ENCODE measurements at places on chromosomes 4 and X.

GRCh38 chr4:7513671-7514070 is 78.9 kb upstream of the PSAPL1 start:
- DNase-seq: no peak

DNA sequence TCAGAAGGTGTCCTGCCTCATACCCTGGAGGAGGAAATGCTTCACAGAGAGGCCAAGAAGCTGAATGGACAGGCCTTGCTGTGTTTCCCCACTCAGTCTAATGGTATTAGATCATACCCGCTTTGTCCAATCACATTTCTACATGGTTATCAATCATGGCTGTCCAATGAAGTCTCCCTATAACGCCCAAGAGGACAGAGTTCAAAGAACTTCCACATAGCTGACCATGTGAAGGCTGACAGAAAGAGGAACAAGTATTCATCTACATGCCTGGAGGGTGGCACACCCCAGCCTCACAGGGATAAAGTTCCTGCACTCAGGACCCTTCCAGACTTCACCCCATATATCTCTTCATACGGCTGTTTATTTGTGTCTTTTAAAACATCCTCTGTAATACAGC is 123.4 kb downstream of the MANBA start:
- DNase-seq: no peak

DNA sequence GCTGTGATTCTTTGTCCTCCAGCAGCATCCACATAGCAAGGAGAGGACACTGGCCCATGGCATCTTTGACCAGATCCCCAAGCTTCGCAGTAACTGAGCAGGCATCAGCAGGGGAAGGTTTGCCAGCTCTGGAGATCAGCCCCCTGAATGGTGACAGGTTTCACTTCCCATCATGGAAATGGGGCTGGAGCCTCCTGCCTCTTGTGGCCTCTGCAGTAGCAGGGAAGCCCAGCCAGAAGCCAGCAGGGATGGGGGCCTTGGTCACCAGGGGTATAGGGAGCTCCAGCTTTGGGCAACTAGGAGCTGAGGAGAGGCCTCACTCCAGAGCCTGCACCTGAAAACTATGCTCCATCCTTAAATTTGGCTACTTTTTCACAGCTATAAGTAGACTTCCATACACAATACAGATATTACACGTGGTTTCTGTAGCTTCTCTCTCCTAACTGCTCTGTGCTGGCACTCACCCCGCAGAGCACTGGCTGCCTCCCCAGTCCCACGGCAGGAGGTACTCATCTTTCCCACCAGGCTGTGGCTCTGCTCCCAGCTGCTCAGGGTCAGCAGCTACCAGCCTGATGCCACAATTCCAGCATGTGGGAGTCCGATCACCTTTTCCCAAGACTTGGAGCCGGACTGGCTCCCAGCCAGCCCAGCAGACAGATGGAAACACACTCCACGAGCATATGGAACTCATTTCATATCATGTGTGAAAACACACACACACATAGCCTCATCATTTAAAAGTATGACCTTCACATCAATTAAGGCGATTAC is 2.8 kb downstream of the TMEM271 start:
- no peak for DNase-seq

DNA sequence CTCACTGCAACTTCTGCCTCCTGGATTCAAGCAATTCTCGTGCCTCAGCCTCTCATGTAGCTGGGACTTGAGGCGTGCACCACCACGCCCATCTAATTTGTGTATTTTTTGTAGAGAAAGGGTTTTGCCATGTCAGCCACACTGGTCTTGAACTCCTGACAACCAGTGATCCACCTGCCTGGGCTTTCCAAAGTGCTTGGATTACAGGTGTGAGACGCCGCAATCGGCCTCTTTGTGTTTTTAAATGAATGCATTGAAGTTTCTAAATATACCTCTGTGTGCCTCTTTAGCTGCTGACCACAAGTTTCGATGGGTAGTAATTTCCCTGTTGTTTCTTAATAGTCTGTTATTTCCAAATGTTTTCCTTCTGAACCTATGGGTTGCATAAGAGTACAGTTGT is 765.3 kb upstream of the GRIA3 start:
- DNase-seq: no peak

- DNase-seq: no peak
These were observed 406.0 kb upstream of the EDA2R start for GRCh38 chrX:67044866-67045265.

- no peak for DNase-seq
These were observed 279.8 kb downstream of the DHRSX start for GRCh38 chrX:2220829-2221567.

Measured in glomerular endothelial cell (primary cell).